Stimulated activated CD4-positive, alpha-beta T cell treated with anti-CD3 and anti-CD28 coated beads, Interleukin-12 subunit alpha, Interleukin-12 subunit beta, amount 100 ng/mL, for 24 hours (primary cell): ENCODE measurements at places on chromosomes 4 and X.

DNA sequence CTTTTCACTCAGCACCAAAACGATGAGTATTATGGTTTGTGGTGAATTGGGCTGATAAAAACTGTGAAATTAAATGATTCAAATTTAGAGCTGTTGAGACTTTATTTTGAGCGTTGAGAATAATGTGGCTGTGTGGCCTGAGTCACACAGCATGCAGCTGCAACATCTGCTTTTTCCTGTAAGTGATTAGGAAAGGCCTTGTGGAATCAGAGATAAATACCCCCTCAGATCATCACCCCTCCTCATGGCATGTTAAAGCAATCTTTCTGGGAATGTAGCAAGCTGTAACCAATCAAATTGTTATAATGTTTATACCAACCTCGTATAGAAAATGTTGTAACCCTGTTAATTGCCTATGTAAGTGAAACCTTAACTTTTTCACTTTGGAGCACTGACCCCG lies 90.0 kb upstream of the GRPR start:
- DNase-seq, result no peak

GRCh38 chrX:110462957-110463356 lies 104.3 kb downstream of the RTL9 start:
- DNase-seq, result no peak

DNA sequence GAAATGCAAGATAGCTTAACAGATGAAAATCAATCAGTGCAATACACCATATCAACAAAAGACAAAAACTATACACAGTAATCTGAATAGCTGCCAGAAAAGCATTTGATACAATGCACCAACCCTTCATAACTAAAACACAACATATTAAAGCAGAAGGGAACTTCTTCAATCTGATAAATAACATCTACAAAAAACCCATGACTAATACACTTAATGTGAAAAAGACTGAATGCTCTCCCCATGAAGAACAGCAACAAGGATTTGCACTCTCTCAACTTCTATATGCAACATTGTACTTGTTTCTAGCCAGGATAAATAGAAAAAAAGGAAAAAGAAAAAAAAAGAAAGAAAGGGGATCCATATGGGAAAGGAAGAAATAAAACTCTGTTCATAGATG lies 139.7 kb downstream of the RBM47 start:
- no peak for DNase-seq

GRCh38 chr4:109007976-109008375 lies 245.1 kb upstream of the ETNPPL start:
- DNase-seq, result no peak

DNA sequence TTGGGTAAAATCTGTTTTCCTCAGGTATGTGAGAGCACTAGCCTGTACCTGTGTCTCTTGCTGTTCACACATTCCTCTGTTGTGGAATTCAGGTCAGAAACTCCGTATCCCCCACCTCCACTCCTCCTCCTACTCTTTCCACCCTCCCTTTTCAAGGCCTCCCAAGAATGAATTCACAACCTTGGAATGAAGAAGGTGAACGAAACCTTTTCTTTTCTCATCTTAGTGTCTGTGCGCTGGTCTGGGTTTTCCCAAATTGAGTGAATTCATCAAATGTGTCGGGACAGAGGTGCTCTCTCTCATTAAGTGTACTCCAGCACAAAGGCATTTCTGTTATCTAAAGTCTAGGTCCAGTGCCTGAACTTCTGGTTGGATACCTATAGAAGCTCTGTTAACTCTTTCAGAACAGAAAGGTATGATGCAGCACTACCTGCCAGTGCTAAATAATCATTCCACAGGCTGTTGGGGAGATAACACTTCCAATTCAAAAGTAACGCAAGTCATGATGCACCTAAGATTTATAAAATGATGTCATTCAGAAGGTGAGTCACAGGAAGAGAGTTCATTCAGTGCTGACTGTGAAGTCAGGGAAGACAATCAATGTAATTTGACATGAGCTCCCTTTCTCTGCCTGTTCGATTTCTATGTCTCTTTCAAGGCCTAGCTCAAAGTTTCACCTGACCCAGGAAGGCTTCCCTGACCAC lies 41.9 kb downstream of the COL4A6 start:
- DNase-seq, result no peak

GRCh38 chr4:189204616-189205015 lies 736.1 kb upstream of the FRG1 start:
- no peak for DNase-seq

- peak; percentile 0 for DNase-seq
Measured at GRCh38 chrX:110317061-110317819, 645 bp downstream of the AMMECR1 start.

- no peak for DNase-seq
Measured at GRCh38 chr4:67521506-67521905, 23.8 kb downstream of the CENPC start.

- no peak for DNase-seq
Measured at GRCh38 chr4:81492606-81493230, 21.0 kb upstream of the RASGEF1B start.

- no peak for DNase-seq
Measured at GRCh38 chr4:154407443-154407842, 84.2 kb downstream of the DCHS2 start.

DNA sequence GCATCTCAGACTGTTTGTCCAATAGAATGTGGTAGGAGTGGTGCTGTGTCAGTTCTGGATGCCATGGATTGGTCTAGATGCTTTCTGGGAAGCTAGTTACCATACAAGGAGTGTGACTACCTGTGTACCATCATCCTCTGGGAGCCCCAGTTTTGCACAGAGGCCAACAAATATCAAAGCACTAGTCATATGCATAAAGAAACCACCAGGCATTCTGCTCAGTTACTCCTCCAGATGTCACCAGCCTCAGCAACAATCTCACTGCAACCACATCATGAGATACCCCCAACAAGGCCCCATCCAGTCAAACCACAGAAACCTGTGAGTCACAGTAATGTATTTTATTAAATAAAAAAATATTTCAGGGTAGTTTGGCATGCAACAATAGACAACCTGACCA lies 435.8 kb upstream of the CPEB2 start:
- no peak for DNase-seq

- DNase-seq, result no peak
Measured at GRCh38 chrX:13376857-13377549, 57.1 kb upstream of the ATXN3L start.

DNA sequence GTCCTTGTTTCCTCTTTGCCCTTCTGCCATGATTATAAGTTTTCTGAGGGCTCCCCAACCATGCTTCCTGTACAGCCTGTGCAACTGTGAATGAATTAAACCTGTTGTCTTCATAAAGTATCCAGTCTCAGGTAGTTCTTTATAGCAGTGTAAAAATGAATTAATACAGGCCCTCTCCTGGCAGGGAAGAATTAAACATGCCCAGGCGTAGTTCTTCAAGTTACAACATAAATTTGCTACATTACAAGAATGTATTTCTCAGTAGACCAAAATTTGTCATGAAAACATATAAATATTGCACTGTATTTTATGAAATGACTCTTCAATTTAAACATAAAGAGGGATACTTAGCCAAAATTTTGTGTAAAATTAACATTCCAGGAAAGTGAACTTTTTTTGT lies 1089.9 kb upstream of the PCDH10 start:
- DNase-seq, result no peak

DNA sequence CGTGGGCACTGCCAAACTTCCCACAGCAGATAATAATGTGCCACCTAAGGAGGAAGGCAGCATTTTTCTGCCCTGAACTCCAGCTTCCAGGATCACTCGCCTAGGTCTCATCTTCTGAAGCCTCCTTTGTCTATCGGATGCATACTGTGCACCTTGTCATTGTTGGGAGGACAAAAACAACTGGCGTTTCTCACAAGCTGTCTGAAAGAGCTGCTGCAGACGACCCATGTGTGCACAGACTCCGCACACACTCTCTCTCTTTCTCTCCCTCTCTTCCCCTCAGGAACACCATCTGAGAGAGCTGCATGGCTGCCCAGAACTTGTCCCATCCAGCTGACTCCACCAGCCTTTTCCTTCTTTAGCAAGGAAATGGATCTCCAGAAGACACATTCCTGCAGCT lies 83.0 kb downstream of the MAML3 start:
- no peak for DNase-seq

DNA sequence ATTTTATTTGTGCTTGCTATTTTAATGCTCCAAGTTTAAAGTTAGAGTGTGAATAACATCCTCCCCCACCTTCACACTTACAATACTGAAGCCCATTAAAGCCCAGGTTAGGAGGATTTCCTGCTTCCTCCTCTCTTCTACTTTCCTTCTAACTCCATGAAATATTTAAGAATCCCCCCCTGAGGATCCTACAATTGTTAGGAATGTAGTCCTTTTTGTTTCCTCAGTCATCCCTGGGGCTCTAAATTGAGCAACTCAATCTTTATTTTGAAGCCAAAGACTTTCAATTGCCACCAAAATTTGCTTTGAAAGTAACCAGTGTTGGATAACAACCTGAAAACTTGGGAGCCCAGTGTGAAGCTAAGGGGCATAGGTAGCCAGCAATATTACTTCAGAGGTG lies 276.9 kb downstream of the FAM47A start:
- no peak for DNase-seq

- no peak for DNase-seq
Measured at GRCh38 chrX:101223226-101223625, 3.6 kb downstream of the DRP2 start.

- DNase-seq, result no peak
Measured at GRCh38 chrX:99703473-99703872, 706.6 kb downstream of the PCDH19 start.

DNA sequence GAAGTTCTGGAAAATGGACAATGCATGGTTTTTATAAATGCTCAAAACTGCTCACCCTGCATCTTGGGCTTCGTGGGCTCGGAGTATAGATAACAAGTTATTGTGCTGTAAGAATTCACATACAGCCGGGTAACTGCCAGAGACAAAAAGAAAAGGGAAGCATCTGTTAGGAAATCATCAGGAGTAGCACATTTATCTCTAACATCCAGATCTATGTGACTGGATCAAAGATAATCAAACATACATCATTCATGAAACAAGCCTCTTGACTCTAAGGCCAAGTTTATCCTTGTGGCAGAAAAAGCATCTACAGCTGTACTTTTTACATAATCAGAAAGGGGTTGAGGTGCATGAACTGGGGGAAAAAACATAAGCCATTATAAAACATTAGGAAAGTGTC lies 264.2 kb downstream of the PPP3CA start:
- DNase-seq, result no peak

- DNase-seq, result no peak
Measured at GRCh38 chrX:153649178-153649914, 2.3 kb downstream of the DUSP9 start.
